GM23338 (cell line): ENCODE measurements at places on chromosomes 3 and 15.

DNA sequence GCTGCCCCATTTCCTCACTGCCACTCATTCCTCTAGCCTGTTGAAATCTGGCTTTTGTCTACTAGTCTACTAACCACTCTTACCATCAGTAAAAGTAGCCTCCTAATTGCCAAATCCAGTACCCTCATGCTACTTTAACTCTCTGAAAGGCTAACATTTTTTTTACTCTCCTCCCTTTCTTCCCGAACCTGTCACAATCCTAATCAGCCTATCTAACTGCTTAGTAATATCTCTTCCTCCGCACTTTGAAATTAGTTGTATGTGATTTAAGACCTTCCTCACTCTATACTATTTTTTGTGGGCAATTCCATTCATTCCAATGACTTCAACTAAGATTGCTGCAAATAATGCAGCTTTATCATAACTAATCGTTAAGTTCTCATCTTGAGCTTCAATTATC is 3.7 kb downstream of the SENP7 start:
- H3K4me1 ChIP-seq, result peaks cover 4% of the 10 kb centered on the region
- no peak for DNase-seq
- no peaks in the 10 kb centered on the region for H3K36me3 ChIP-seq
- no peak overlapping the region for H3K27ac ChIP-seq
- H3K4me3 ChIP-seq, result no peak overlapping the region

DNA sequence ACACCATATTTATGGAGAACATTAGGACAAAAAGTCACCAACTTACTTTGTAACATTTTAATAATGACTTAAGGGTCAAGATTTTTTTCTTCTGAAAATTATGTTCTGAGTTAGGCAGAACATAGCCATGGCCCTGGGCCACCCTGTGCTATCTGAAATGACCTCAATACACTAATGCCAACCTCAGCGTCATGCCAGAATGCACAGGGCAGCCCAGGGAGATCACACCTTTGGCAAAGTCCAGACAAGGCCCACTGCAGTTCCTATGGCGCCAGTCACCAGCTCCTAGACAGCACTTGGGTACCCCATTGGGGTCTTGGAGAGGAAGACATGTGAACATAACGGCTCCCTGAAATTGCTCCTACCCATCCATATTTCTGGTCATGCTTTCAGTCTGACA is 33.1 kb downstream of the HCLS1 start:
- DNase-seq, result no peak
- H3K27ac ChIP-seq, result no peak overlapping the region
- no peaks in the 10 kb centered on the region for H3K36me3 ChIP-seq
- H3K27me3 ChIP-seq, result no peaks in the 10 kb centered on the region
- peaks cover 23% of the 10 kb centered on the region for H3K4me1 ChIP-seq

DNA sequence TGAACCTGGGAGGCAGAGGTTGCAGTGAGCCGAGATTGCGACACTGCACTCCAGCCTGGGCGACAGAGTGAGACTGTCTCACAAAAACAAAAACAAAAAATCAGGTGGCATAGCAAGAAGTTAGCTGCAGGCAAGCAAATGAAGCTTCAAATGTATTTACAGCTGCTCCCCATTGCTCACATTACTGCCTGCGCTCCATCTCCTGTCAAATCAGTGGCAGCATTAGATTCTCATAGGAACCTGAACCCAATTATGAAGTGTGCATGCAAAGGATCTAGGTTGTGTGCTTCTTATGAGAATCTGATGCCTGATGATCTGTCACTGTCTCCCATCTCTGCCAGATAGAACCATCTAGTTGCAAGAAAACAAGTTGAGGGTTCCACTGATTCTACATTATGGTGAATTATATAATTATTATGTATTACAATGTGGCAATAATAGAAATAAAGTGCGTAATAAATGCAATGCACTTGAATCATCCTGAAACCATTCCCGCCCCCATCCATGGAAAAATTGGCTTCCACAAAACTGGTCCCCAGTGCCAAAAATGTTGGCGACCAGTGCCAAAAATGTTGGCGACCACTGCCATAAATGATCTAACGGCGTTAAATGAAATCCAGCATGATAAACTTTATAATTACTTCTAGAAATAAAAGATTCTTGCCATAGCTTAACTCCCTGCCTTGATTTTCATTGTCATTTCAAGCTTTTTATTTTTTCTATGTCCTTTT is 616.7 kb upstream of the NAALADL2 start:
- H3K4me1 ChIP-seq, result no peaks in the 10 kb centered on the region; the same call in 1 of the 2 replicates
- H3K4me3 ChIP-seq, result no peak overlapping the region
- H3K27me3 ChIP-seq, result no peaks in the 10 kb centered on the region
- no peaks in the 10 kb centered on the region for H3K36me3 ChIP-seq

DNA sequence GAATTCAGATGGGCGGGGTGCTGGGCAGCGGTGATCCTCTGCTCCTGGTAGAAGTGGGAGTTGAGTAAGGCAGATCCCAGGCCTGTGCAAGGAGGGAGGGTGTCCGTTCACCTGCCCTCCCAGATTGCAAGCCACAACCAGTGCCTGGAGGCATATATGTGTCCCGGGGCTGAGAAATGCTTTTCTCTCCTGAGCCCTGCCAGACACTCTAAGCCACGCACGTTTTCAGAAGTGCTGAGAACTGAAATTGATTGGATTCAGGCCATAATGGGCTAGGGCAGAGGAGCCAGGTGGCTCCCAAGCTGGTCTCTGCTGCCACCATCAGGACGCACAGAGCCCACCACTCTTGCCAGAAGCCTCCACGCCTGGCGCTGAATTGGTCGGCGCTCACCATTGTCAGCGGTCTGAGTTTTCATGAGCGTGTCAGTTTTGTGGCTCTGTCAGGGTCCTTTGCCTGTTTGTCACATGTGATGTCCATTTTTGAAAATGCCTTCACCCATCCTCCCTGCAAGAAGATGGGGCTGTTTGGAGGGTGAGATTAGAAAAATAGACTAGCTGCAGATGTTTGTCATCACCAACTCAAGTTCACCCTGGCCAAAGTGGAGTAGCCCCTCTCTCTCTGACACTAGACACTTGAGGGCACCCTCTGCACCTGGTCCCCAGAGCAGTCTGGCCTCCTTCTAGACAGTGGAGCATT is 15.4 kb upstream of the BFSP2 start:
- DNase-seq, result peak; percentile 87
- H3K4me3 ChIP-seq, result no peak overlapping the region
- no peaks in the 10 kb centered on the region for H3K36me3 ChIP-seq
- H3K27me3 ChIP-seq, result no peaks in the 10 kb centered on the region
- no peak overlapping the region for H3K27ac ChIP-seq

DNA sequence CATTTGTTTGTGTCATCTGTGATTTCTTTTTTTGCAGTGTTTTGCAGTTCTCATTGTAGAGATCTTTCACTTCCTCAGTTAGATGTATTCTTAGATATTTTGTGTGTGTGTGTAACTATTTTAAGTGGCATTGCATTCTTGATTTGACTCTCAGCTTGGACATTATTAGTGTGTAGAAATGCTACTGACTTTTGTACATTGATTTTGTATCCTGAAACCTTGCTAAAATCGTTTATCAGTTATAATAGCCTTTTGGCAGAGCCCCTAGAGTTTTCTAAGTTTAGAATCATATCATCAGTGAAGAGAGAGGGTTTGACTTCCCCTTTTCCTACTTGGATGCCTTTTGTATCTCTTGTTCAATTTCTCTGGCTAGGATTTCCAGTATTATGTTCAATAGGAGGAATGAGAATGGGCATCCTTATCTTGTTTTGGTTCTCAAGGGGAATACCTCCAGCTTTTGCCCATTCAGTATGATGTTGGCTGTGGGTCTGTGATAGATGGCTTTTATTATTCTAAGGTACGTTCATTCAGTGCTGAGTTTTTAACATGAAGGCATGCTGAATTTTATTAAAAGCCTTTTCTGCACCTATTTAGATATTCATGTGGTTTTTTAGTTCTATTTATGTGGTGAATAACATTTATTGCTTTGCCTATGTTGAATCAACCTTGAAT is 211.7 kb downstream of the MBNL1 start:
- no peaks in the 10 kb centered on the region for H3K27me3 ChIP-seq
- no peak overlapping the region for H3K4me3 ChIP-seq
- DNase-seq, result no peak

- peaks cover under 1% of the 10 kb centered on the region; the same call in 1 of the 2 replicates for H3K36me3 ChIP-seq
- no peak overlapping the region for H3K27ac ChIP-seq
- H3K27me3 ChIP-seq, result no peaks in the 10 kb centered on the region
Observed at GRCh38 chr15:72271221-72271620, 1.1 kb downstream of the PARP6 start.

GRCh38 chr3:22443571-22444233 is 692.7 kb upstream of the ZNF385D start:
- DNase-seq, result no peak
- no peaks in the 10 kb centered on the region for H3K27me3 ChIP-seq
- H3K4me3 ChIP-seq, result no peak overlapping the region
- H3K36me3 ChIP-seq, result no peaks in the 10 kb centered on the region

DNA sequence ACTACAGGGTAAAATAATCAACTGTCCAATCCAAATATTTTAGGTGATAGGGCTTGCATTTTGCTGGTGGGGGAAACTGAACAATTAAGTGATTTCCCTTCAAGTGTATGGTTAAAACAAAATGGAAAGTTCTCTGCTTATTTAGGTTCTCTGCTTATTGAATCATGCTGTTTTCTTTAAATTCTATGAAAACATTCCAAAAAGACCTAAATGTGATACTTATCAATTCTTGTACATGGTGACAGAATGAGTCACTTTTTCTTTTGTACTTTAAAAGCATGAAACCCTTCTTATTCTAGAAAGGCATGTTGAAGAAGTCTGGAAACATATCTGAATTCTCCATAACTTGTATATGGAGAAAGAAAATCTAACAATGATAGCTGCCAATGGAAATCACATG is 192.6 kb downstream of the FMN1 start:
- H3K4me1 ChIP-seq, result no peaks in the 10 kb centered on the region
- no peak overlapping the region for H3K27ac ChIP-seq
- DNase-seq, result no peak
- no peak overlapping the region for H3K4me3 ChIP-seq
- no peaks in the 10 kb centered on the region for H3K27me3 ChIP-seq

DNA sequence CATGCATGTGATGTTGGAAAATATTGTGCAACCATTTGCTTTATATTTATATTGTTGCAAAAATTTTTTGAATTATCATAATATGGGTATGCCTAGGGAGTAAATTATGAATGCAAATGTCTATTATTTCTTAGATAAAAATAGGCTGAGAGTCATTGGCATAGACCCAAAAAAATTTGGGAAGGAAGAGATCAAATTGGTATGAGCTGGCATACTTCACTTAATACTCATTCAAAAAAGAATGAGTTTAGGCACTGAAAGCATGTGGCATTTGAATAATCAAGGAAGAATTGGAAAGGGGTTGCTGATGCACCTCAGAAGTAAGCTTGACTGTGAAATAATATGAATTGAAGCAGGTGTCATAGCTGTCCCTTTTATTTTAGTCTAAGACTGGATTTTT is 764.0 kb upstream of the DPPA4 start:
- 0 out of 2 replicates have a peak, but pooled peaks cover 7% of the 10 kb centered on the region for H3K4me1 ChIP-seq
- no peaks in the 10 kb centered on the region for H3K27me3 ChIP-seq
- no peaks in the 10 kb centered on the region for H3K36me3 ChIP-seq
- no peak for DNase-seq

DNA sequence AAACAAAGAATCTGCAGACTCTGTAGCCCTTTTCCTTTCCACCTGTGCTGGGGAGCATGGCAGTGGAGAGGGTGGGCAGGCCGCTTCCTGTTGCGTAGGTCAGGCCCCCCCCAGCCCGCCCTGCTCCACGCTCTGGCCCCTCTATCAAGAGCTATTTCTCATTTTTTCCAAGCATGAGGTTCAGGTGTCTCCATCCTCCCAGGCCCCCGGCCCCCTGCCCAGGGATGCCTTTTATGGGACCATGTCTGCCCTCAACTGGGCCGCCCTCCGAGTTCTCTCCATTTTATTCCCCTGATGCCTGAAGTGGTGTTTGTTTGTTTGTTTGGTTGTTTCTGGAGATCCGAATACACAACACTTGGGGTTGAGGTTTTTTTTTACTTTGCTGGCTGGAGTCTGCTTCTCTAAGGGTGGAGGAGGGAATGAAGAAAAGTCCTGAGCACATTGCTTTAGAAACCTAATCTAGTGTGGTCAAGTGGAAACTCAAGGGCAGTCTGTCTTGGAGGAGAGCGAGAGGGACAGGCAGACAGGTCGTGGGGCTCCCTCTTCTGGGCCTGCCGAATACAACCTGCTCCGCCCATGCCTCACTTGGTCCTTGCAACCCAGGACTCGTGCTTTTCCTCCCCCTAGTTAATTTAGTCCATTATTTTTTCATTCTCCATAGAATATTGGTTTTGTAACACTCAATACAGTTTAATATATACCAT is 176.5 kb upstream of the LYSMD4 start:
- H3K4me3 ChIP-seq, result no peak overlapping the region
- no peaks in the 10 kb centered on the region for H3K4me1 ChIP-seq
- H3K36me3 ChIP-seq, result no peaks in the 10 kb centered on the region
- H3K27me3 ChIP-seq, result no peaks in the 10 kb centered on the region
- DNase-seq, result peak; percentile 69
- no peak overlapping the region for H3K27ac ChIP-seq

DNA sequence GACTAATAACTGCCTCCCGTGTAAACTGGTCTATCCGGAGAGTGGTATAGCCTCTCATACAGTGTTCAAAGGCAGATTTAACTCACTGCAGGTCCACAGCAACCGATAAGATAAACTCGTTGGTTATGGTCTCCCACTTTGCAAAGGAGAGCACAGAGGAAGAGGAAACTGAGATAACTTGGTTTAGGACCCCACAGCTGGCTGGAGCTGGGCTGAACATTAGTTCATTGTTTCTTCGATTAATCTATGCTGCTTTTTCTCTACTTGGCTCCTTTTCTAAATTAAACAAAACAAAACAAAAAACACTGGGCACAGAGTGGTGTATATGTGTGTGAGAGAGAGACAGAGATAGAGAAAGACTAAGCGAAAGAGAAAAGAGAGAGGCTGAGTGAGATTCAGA is 5.0 kb upstream of the DLG1 start:
- no peak overlapping the region for H3K27ac ChIP-seq
- H3K27me3 ChIP-seq, result 0 out of 2 replicates have a peak, but pooled peaks cover 8% of the 10 kb centered on the region
- DNase-seq, result no peak
- no peaks in the 10 kb centered on the region for H3K36me3 ChIP-seq
- H3K4me1 ChIP-seq, result peaks cover 16% of the 10 kb centered on the region
- H3K4me3 ChIP-seq, result no peak overlapping the region

DNA sequence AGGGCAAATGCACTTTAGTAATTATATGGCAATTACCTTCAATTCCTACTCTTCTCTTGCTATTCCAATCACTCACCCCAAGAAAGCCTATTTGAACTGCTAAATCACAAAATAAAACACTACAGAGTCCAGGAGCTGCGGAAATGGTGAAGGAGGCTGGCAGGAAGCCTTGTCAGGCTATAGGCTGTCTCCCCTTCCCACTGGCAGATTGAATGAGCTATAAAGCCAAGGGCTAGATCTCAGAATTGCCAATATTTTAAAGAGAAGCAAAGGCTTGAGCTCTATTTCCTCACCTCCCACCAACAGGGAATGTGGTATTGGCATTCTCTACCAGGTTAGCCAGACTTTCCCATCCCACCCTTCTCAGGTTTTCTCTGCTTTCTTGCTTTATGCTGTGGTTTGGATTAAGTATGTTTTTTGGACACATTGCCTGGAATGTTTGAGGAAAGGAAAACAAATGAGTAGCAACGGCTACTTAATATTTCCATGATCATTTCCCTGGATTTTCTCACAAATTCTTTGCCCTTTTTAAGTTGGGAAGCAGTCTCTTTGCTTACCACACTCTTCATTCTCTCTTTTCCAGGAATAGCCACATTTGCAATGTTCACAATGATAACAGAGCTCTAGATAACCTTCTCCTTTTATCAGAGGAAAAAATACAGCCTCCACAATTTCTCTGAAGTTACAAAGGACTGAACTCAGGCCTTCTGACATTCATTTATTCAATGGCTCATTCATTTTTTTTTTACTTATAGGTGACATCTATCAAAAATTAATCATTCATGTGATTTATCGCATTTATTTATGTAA is 1125.4 kb downstream of the ROBO1 start:
- H3K36me3 ChIP-seq, result no peaks in the 10 kb centered on the region
- H3K4me3 ChIP-seq, result no peak overlapping the region
- DNase-seq, result no peak
- peaks cover 26% of the 10 kb centered on the region for H3K4me1 ChIP-seq
